Hematopoietic multipotent progenitor cell treated with erythropoietin and hydrocortisone succinate and interleukin-3 and kit ligand, for 6 days (in vitro differentiated cells): ENCODE measurements at places on chromosomes 3 and 15.

DNA sequence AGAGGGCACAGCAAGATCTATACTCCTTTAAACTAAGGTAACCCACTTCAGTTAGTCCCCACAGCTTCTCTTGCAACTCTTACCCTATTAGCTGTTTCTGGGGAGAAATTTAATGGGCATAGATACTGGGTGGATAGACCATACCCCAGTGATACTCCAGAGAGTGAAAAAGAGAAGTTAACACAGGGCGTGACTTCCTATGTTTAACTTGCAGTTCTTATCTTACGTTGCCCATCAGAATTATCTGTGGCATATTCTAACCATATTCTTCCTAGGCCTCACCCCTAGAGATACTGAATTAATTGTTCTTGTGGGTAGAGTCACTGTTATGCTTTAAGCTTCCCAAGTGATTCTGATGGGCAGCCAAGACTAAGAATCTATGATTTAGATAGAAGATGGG lies 485.4 kb upstream of the TPRG1 start:
- peak; percentile 76 for DNase-seq

DNA sequence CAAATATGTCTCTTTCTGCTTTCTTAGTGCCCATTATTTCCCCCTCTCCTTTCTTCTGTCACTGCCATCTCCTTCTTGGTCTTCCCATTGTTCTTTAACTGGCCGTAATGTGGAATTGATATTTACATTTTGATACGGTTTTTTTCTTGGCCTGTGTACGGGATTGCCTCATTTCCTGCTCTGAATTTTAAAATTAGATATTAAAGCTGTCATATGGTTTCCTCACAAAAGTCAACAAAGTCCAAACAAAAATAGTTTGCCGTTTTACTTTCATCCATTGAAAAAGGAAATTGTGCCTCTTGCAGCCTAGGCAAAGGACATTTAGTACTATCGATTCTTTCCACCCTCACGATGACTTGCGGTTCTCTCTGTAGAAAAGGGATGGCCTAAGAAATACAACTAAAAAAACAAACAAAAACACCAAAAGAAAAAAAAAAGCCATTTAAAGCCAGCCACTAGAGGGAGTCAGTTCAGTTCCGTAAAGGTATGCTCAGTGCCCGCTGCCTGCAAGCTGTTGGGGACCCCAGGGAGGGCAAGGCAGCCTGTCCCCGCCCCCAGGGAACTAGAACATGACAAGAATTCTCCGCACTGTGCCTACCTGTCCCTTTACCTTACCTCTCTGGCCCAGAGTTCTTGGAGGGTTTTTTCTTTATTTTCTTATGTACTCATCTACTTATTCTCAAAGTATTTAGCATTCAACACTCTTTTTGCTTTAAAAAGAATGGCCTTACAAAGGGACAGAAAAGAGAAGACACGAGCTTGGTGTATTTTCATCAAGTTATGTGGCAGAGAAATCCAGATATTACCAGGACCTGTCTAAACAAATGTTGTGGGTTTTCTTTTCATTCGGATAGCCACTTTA lies 30.0 kb upstream of the NR2E3 start:
- peak; percentile 75 for DNase-seq

- no peak for DNase-seq
These were observed 62.8 kb upstream of the LEKR1 start for GRCh38 chr3:156763386-156763785.

- peak; percentile 78 for DNase-seq
These were observed 22.2 kb downstream of the ALDH1A2 start for GRCh38 chr15:58043192-58043903.

GRCh38 chr3:140953028-140953960 lies 11.7 kb downstream of the SLC25A36 start:
- peak; percentile 79 for DNase-seq

DNA sequence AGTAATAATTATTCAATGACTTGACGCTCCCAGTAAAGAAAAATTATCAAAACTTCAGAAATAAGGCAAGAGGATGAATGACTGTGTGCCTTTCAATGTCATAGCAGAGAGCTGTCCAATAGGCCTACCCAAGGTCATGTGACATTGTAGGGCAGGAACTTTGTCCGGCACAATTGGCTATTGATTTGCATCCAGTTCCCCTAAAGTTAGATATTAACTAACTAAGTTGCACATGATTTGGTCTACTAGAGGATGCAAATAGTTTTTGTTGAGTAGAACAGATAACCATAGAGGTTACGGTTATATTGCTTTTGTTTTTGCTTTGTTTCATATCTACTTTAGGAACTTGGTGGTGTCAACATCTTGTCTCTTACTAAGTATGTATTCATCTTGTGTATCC lies 127.9 kb upstream of the PFN2 start:
- no peak for DNase-seq

GRCh38 chr3:124298951-124299350 lies 307.0 kb upstream of the ROPN1 start:
- DNase-seq = no peak
